ENCODE measurements at places on chromosomes 4 and X.

GRCh38 chr4:40702800-40703151 lies 47.0 kb upstream of the NSUN7 start:
- no peak for DNase-seq

DNA sequence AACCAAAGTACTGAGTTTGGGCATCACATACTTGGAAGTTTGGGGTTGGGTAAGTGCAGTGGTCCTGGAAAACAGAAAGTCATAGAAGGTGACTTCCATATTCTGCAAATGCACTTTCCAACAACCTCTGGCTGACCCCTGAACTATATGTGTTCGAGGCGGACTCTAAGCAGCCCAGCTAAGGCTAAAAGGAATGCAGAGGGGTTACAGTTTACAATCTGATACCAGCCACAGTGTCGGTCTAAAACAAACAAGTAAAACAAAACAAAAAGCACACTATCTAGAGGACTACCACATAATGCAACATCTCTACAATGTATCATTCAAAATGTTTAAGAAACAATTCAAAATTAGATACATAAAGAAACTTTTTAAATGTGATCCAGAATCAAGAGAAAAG lies 185.6 kb downstream of the ADAMTS3 start:
- no peak for DNase-seq

DNA sequence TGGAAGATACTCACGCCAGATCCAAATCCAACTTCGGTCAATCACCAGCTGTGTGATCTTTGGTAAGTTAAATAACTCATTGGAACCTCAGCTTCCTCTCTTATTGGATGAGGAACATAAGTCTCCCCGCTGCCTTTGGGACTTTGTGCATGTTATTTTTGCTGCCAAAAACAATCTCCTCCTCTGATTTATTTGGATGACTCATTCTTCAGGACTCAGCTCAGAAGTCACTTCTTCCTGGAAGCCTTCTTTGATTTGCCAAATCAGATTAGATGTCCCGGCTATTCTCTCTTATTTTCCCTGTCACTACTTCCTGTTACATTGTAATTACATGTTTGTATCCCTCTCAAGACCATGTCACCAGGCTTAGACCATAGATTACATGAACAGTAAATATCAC lies 138.0 kb upstream of the BOD1L1 start:
- DNase-seq, result no peak

DNA sequence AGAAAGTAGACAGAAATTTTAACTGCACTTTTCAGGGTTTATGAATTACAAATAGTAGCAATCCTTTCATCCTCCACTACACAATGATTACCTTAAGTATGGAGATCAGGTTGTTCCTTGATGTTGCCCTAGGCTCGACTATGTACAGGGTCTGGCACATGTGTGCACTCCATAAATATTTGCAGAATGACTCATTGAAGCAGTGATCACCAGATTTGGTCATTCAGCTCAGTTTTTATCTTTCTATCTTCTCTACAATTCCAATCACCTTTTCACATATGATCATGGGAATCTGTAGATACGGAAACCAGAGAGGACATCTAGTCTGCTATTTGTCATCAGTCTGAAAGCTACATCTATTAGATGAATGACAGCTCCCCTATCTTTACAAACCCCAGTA lies 171.7 kb upstream of the HCCS start:
- DNase-seq, result no peak

GRCh38 chrX:51459125-51459524 lies 37.3 kb downstream of the NUDT11 start:
- DNase-seq, result no peak

GRCh38 chrX:9880237-9880636 lies 86.9 kb upstream of the CLDN34 start:
- DNase-seq, result no peak

GRCh38 chr4:152540293-152540674 lies 4.4 kb upstream of the FBXW7 start:
- DNase-seq, result no peak

DNA sequence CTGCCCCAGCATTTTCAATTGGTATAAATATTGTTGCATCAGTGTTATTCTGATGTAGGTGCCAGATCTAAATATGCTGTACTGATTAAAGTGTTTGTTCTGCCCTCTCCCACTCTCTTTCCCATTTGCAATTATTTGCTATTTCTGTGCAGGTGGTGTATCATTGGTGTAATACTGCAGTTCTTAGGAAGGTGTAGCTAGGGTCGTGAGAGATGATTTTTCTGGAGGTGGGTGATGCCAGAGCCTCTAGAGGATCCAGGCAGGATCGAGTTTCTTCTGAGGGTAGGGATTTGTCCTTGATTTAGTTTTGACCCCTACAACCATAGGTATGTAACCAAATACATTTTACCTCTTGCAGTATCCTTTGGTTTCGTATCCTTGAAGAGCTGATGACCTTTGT lies 1.9 kb downstream of the SMAD1 start:
- no peak for DNase-seq

- no peak for DNase-seq
Observed at GRCh38 chrX:12579311-12579710, 211.9 kb upstream of the PRPS2 start.

DNA sequence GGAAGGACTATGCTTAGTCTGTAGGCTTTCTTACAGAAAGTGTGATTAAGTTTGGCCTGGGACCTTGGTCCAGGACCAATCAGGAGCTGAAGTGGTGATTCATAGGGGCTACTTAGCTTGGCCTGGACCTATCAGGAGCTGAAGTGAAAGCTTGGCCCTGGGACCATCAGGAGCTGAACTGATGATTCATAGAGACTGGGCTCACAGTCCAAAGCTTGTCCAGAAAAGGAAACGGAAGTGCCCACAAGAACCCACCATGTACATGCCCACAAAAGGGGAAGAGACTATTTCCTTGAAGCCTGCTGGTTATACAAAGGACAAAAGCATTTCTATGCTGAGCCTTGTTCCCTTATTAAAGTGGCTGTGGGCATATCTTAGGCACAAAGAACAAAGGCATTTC lies 12.6 kb downstream of the TENT5D start:
- DNase-seq, result no peak

DNA sequence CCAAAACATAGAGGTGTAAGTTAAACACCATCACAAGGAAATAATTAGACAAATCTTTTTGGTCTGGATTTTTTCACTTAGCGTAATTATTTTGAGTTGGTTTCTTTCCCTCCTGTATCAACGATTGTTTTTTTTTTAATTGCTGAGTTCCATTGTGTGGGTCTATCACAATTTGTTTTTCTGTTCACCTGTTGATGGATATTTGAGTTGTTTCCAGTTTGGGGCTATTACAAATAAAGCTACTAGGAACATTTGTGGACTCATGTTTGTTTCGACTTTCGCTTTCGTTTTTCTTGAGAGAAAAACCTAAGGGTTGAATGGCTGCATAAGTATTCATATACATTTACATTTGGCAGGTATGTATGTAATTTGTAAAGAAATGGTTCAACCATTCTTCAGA lies 20.4 kb upstream of the FBXW7 start:
- no peak for DNase-seq

GRCh38 chr4:145909773-145910172 lies 28.9 kb downstream of the ZNF827 start:
- DNase-seq, result no peak

DNA sequence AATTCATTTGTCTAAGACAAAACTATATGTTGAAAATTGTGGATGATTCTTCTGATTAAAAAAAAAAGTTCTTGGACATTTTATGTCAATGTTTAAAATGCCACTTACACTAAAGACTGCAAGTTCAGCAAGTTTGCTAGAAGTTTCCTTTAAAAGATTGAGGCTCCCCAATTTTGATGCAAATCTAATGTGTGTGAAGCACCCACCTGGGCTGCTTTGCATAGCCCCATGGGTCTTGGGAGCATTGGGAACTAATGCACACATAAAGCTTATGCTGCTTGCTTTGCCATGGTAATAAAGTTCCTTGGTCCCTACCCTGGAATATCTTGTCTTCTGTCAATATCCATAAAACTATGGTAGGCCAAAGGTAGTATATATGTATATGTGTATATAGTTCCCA lies 725.9 kb upstream of the GRID2 start:
- DNase-seq, result no peak

GRCh38 chr4:169252339-169253112 lies 18.2 kb downstream of the SH3RF1 start:
- no peak for DNase-seq

DNA sequence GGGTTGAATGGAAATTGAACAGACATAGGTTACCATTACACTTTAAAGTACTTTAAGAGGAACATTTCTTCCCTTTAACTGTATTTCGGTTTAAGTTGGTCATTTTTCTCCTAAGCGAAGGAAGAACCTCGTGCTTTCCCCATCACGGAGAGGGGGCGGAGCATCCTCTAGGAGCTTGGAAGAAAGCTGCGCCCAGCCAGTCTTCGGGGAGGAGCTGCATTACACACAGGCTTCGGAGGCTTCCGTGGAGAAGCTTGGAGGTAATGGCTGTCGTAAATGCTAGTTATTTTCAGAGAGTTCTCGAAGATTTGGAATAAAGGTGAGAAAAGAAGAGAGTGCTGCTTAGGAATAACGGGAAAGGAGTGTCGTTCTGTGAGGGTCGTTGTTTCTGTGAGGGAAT lies at the start of gene PWWP3B:
Gene PWWP3B, plus strand, starts transcription at position 199 of the 400 bp plus-strand sequence. CDS start 37,128 bp downstream, outside the sequence.
- no peak for DNase-seq

- DNase-seq, result no peak
Observed at GRCh38 chrX:48636776-48637175, 39.5 kb downstream of the WDR13 start.

- no peak for DNase-seq
Observed at GRCh38 chrX:67480789-67481188, 63.0 kb upstream of the AR start.

DNA sequence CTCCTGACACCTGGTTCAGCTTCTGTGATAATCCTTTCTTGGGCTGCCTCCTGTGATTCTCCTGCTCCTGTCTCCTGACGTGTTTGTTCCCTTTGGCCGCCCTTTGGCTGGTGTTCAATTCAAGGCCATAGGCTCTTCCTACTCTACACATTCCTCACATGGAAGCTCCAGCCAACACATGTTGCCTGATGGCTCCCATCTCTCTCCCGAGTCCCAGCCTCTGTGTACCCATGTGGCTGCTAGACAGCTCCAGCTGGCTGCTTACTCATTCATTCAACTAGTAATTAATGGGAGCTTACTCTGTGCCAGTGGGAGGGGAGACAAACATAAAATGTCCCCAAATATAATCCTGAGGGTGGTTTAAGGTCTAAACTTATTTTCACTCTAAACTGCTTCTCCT lies 9.2 kb upstream of the MED28 start:
- no peak for DNase-seq

GRCh38 chr4:7045961-7046921 lies 3.1 kb downstream of the TADA2B start:
- no peak for DNase-seq

DNA sequence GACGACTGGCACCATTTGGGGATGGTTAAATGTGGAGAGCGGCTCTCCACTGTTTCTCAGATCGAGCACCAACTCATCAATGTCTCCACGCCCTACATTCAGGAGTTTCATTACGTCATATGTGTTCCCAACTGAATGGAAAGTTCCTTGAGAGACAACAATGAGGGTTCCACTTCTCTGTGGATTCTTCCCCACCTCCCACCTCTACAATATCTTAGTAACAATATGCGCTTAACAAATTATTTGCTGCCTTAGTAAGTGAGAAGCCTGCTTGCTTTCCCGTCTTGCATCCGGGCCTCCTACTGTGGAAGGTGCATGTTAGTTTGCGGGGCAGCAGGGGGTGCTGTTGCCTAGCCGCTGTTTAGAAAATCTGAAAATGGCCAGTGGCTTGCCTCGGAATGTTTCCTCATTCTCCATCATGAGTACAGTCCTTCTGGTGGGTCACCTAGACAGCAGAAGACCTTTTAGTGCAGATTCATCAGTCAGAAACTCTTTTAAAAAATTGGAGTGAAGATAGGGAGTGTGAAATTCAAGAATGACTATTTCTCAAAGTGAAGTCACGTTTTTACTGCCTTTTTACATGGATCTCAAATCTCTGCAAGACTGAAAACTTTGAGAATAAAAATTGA lies 55.7 kb downstream of the PHOX2B start:
- DNase-seq, result no peak

DNA sequence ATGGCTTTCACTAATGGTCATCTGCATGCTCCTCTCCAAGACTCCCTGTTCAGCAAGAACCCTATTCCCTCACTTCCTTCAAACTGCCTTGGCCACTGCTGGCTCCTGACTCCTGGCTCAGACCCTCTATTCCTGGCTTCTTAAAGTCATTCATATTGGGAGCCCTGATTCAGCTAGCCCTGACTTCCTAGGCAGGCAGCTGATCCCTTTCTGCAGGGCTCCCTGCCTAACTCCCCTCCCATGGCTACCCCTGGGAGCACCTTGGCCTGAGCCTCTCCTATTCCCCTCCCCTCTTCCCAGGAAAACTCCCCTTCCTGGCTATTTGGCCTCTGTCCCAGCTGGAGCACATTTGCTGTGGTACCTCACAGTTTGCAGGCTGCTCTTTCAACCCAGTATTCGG lies 154.9 kb upstream of the PJA1 start:
- no peak for DNase-seq

DNA sequence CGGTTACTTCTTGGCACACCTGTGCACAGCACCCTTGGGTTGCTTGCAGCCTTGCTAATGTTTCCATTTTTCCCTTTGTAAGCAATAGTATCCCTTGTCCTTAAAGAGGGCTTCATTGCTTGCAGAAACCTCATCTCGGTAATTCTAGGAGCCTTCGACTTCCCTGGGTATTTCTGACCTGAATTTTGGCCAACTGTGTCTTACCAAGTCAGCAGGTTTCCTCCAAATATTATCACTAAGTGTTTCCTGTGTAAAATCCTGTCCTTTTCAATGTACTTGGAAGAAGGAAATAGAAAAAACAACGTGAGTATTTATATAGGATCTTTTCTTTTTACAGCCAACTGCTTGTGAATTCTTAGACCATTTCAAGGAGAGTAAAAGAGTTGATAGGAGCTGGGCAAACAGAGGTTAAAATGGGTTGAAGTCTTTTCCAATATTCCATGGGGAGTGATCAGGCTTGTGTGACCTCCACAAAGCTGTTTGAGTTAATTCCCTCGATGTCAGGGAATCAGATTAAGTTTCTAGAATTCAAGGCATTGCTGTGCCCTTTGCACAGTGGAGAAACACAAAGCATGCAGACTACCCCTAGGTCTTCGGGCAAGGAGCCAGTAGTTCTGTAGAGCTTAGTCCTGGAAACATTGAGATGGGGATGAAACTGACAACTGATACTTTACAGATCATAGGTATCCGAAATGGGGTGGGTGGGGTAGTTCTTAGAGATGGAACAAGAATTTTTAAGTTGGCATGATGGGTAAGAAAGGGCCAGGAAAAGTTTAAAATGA lies 209.9 kb downstream of the CPE start:
- no peak for DNase-seq

All from stimulated activated CD4-positive, alpha-beta T cell treated with anti-CD3 and anti-CD28 coated beads, Interleukin-15, amount 100 ng/mL, for 1 hour (primary cell).